Activated T-helper 1 cell treated with anti-CD3 and anti-CD28 coated beads, Interleukin-2, amount 50 U/mL, for 16 hours (primary cell): ENCODE measurements at places on chromosomes 5 and 9.

DNA sequence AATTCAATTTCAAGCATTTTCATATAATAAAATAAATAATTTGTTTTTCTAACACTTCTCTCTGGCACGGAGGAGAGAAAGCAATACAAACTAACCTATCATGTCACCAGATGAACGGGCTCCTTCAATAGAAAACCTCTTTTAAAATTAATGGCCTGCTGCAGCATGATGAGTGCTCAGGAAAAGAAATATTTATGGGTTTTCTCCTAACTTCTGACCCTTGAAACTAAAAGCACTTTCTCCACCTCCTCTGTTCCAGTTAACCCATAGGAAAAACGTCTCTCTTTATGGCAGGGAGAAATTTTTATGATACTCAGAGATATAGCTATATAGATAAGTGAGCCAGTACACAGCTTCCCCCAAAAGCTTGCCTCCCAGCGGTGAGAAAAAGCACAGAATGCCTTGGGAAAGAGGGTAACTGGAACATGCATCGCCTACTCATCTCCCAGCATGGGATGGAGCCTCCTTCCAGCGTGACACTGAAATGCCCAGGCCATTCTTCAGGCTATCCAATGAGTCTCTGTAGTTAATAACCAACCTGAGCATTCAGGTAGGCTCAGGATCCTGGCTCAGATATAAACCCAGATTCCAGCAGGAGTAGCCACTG lies 963.0 kb upstream of the DMAC1 start:
- no peak for DNase-seq

- DNase-seq: no peak
Measured at GRCh38 chr5:32299059-32299677, 13.6 kb downstream of the MTMR12 start.

GRCh38 chr5:165673499-165673898 lies 2168.1 kb downstream of the MAT2B start:
- no peak for DNase-seq

DNA sequence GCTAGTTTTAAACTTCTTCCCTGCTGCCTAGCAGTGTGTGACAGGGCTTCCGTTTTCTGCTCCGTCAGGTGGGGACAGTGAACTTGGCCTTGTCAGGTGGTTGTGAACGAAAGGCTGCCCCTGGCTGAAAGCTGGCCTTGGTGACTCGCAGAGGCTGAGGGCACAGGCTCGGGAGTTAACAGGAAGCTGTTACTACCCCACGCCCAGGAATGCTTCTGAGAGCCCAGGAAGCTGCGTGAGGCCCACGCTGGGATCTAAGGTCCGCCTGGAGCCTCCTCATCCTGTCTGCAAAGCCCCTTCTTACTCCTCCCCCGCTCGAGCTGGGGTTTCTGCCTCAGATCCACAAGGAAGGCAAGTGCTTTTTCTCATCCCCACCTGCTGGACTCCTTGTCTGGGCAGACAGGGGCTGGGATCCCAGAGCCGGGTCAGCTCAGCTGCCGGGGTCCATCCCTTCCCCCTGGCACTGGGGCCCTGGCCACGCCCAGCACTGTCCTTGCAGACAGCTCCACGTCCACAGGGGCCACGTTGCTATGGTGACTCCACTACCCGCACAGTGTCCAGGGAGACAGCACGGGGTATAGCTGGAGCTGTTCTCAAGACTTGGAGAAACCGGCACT lies 124.7 kb upstream of the TBC1D2 start:
- no peak for DNase-seq

- no peak for DNase-seq
Measured at GRCh38 chr5:146345578-146346366, 7.1 kb downstream of the POU4F3 start.

DNA sequence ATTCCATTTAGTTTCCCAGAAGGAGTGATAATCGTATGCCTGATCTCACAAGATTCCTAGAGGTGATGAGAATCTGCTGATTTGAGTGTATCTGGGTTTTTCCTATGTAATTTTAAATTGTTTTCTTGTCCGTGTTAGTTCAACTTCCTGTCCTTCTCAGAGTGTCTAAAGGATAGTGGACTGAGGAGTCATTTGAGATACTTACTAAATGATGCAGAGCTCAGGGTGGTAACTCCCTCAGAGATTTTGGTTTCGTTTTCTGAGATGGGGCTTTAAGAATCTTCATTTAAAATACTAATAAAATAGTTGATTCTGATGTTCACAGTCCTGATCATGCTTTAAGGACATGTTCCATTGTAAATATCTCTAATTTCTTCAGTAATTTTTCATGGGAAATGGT lies 30.3 kb downstream of the MELK start:
- DNase-seq: no peak

- no peak for DNase-seq
Measured at GRCh38 chr5:31364881-31365636, 166.8 kb downstream of the DROSHA start.

DNA sequence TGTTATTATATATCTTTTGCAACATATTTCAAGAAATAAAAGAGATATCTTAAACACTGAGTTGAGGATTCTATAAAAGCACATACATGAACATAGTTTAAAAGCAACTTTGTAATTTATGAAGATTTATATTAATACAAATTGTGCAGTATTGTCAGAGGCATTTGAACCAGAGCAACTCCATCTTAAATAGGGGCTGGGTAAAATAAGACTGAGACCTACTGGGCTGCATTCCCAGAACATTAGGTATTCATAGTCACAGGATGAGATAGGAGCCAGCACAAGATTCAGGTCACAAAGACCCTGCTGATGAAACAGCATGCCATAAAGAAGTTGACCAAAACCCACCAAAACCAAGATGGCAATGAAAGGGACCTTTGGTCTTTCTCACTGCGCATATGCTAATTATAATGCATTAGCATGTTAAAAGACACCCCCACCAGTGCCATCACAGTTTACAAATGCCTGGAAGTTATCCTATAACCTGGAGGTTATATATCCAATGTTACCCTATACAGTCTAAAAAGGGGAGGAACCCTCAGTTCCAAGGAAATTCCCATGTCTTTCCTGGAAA lies 320.2 kb downstream of the FAM170A start:
- no peak for DNase-seq

GRCh38 chr9:97978371-97979130 lies 4.6 kb upstream of the ANP32B start:
- DNase-seq: no peak

DNA sequence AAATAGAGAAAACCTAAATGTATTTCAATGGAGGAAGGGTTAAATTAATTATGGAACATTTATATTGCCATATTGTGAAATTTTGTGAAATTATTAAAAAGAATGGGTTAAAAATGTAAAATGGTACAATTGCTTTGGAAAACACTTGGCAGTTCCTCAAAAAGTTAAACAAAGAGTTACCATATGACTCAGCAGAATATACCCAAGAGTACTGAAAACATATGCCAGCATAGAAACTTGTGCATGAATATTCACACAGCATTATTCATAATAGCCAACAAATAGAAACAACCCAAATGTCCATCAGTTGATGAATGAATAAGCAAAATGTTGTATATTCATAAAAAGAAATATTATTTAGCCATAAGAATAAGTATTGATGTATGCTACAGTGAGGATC lies 181.0 kb upstream of the MAST4 start:
- no peak for DNase-seq

DNA sequence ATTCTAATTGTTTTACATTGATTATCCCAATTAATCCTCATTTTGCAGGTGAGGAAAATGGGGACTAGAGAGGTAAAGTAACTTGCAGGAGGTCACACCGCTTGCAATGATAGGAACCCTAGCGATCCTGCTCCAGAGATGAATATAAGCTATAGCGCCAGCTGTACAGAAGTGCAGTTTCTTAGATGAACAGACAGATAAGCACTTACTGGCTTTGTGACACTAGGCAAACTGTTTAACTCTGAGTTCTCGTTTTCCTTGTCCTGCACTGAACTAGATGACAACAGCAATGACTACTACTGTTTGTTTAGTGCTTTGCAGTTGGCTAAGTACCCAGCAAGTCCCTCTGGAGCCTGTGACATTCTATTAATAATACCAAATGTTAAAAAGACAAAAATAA lies 11.1 kb downstream of the LHX6 start:
- no peak for DNase-seq

GRCh38 chr5:96957254-96958049 lies 21.6 kb downstream of the LNPEP start:
- no peak for DNase-seq

GRCh38 chr5:7074176-7074575 lies 321.8 kb upstream of the ADCY2 start:
- no peak for DNase-seq
